Activated CD8-positive, alpha-beta memory T cell treated with anti-CD3 and anti-CD28 coated beads, Interleukin-2, amount 50 U/mL, for 48 hours (primary cell): ENCODE measurements at places on chromosomes 7 and 10.

DNA sequence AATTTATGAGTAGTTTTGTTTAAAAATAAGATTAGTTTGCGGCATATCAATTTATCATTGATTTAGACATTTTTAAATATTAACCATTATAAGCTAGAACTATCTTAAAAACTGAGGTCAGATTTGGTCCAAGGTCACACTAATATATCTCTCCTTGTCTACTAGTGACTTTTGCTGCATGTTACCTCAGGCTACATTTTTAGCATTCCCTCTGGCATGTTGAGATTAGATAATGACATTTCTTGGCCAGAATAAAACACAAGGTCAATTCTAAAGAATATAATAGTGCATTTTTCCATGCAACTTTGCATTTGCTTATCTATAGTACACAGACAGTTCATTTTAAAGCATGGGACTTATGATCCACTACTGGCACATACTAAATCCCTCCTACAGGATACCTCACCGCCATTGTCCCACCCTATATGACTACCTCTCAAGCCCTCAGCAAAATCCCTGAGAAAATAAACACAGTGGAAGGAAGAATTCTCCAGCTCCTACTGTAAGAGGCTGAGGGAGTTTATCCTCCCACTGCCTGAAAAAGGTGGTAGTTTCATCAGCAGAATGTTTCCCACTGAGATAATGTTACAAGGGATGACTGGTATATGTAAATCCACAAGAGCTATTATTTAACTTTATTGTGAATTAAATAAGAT lies 816.4 kb downstream of the GRM8 start:
- no peak for DNase-seq

DNA sequence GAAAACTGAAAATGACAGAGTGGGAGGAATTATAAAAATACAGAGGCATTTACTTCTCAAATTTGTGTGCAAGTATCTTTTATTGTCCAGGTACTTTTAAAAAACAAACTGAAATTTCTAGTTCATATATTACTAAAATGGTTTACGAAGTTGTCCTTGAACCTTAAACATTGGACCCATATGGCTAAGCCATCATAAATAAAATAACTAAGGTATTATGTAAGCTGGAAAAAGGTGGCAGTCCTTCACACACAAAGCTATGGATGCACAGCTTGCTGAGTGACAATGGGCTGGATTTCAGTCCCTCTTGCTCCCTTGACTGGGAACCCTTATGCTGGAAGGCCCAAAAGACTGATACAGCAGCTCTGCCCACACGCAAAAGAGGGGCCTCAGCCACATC lies 66.1 kb downstream of the COBL start:
- no peak for DNase-seq

DNA sequence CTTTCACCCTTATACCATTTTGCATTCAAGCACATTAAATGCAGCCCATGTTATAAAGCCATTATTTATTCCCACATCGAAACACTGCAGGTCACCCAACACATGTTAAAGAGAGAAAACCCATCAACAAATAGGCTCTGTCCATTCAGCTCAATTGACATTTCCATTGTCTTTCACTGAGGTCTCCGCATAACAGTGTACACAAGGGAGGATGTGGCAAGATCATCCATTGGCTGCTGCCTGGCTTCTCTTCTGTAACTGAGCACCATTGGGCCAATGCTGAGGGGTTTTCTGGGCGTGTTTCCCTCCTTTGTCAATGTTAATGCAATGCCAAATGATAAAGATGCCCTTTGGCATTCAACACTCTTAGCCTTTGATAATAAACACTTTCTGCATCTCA lies 278.1 kb upstream of the SP4 start:
- no peak for DNase-seq

- no peak for DNase-seq
Observed at GRCh38 chr7:135231686-135232085, 2.0 kb upstream of the STRA8 start.

DNA sequence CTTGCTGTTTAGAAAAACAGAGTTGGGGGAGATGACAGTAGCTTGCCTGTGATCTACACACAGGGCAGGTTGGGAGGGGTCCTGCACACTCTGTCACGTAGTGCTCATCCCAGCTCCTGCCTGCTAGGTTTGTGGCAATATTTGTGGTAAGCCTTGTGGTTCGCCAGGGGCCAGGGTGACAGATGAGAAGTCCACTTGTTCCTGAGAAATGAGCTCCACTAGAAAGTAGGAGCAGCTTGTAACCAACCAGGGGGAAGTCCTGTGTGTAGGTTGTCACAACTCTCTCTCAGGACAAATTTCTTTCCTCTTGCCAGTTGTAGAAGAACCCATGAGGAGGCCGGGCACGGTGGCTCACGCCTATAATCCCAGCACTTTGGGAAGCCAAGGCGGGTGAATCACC lies 147.0 kb downstream of the TCF7L2 start:
- DNase-seq, result no peak

GRCh38 chr7:113094517-113095249 lies 8.1 kb upstream of the GPR85 start:
- DNase-seq, result no peak

DNA sequence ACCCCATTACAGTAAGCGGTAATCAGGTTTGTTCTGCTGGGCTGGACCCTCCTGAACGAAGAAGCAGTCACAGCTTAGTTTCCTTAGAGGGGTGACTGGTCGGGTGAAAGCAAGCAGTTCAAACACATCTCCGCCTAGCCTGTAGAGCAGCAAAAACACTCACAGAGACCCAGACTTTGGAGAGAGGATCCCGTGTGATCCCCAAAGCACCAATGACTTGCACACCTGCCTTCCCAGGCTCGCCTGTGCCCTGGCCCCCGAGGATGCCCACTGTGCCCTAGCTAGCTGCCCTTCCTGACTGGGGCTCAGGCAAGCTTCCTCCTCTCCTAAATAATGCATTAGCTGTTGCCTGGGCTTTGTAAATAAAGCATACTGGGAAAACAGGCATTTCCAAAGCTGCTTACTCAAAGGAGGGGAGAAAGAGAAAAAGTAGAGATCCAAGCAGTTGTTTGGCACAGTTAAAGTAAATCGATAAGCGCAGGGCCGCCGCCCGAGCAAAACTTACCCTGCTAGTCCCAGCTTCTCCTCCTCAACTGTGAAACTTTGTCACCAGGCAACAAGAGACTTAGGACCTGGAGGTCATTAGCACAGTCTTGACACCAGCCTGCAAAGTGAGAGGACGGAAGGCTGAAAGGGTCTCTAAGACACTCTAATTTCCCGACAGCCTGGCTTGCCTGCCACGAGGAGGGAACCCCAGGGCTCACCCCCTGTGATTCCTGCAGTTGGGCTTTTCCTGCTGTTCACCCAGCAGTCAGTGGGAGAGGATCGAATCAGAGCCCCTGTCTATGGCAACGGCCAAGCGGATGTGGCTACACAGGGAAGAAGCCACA lies 4.8 kb downstream of the LRRC18 start:
- peak; percentile 23 for DNase-seq

- DNase-seq, result no peak
Observed at GRCh38 chr10:1174022-1174421, 117.8 kb downstream of the WDR37 start.

DNA sequence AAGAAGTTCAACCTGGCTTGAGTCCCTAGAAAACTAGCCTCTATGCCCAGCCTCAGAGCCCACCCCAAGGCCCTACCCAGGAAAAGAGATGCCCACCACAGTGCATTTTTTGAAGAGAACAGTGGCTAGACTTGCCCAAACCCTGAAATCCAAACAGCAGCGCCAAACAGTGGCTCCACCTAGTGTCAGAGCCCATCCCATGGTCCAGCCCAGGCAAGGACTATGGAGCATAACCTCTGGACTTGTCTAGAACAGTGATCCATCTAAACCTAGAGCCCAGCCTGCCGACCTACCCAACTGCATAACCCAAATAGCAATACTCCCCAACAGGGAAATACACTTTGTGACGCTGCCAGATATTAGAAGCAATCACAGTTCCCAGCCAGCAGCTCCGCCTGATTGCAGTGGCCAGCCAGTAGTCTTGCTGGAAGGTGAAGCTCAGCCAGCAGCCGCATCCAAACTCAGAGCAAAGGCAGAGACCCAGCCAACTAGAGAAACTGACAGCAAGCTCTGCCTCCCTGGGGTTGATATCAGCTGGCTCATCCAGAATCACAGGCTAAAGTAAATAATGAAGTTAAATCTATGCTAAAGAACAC lies 44.5 kb downstream of the HBP1 start:
- no peak for DNase-seq

GRCh38 chr7:129778770-129779601 lies 167.5 kb downstream of the NRF1 start:
- DNase-seq, result no peak

DNA sequence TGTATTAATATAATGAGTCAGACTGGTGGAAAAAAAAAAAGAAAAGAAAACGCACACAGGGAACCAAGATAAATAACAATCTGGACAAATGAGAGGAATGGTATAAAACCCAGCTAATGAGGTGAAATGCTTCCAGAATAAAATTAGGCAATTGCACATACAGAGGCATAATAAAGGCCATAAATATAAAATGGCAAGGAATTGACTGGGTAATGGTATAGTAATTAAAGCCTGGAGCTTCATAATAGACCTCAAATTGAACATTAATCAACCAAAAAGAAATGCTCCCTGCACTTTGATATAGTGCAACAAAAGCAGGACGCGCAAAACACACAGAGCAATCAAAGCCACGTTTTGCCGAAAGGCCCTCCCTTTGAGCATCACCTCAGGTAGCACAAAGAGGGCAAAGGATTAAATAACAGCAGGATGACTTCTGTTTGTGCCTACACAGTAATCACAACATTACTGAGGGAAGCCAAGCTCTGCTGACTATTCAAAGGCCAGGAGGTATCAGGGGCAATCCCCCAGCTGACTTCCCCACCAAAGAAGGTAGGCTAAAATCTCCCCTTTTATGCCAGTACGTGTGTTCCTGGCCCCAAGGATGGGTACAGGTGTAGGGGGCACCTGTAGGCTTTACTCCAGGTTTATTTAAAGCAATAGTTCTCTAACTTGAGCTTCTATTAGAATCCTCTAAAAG lies 343.7 kb downstream of the ELMO1 start:
- DNase-seq, result no peak

- DNase-seq, result no peak
Observed at GRCh38 chr7:34312624-34313023, 345.4 kb upstream of the NPSR1 start.

DNA sequence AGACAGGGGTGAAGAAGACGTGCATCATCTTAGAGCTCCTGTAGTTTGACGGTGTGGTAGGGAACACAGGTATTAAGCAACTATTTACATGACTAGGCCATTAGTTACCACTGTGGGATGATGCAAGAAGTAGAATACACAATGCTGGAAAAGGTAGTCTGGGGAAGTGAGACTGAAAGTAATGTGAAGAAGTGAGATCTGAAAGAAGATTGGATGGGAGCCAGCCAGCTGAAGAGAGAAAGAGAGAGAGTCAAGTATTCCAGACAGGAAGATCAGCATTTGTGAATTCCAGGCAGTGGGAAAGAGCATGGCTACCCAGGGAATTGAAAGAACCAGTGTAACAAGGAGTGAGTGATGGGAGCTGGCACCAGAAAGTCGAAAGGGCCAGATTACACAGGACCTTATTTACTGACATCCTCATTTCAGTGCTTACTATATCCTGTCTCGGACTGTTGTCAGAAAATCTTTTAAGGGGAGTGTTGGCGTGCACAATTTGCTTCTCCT lies 4.0 kb upstream of the CFAP58 start:
- no peak for DNase-seq

- DNase-seq, result no peak
Observed at GRCh38 chr10:11511321-11511720, 100.1 kb downstream of the USP6NL start.

GRCh38 chr7:140122965-140123364 lies 53.8 kb downstream of the KDM7A start:
- no peak for DNase-seq

- no peak for DNase-seq
Observed at GRCh38 chr7:18144166-18144565, 116.5 kb upstream of the PRPS1L1 start.

GRCh38 chr10:79579361-79579760 lies 19.2 kb upstream of the SFTPA2 start:
- DNase-seq, result no peak

DNA sequence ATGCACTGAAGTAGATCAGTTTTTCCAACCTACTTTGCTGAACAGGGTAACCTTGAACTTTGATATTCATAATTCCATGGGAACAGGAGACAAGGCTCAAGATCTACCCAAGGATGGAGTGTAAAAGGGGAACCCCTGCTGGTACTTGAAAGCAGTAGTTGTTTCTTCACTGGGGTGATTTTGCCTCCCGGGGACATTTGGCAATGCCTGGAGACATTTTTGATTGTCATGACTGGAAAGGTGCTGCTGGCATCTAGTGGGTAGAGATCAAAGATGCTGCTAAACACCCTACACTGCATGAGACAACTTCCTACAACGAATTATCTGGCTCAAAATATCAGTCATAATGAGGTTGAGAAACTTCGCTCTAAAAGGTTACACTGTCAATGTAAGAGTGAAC lies 214.8 kb upstream of the CTBP2 start:
- DNase-seq, result no peak

- DNase-seq, result no peak
Observed at GRCh38 chr7:112362053-112362650, 88.1 kb upstream of the IFRD1 start.

DNA sequence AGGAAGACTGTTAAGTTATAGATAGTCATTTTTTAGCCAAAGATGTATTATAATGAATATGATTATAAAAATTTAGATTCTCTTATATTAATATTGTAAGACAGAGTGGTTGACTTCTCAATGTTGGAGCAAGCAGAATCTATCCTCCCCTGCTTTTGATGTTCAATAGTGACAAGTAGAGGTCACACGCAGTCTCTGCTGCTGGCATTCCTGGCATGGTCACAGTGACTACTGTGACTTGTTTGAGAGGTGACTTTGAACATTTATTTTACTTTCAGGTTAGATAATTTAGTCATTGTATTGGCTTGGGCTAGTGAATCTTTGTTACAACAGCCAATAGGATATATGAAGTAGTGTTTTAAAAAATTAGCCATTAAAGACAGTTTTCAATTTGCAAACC lies 13.7 kb upstream of the CD36 start:
- DNase-seq, result no peak

DNA sequence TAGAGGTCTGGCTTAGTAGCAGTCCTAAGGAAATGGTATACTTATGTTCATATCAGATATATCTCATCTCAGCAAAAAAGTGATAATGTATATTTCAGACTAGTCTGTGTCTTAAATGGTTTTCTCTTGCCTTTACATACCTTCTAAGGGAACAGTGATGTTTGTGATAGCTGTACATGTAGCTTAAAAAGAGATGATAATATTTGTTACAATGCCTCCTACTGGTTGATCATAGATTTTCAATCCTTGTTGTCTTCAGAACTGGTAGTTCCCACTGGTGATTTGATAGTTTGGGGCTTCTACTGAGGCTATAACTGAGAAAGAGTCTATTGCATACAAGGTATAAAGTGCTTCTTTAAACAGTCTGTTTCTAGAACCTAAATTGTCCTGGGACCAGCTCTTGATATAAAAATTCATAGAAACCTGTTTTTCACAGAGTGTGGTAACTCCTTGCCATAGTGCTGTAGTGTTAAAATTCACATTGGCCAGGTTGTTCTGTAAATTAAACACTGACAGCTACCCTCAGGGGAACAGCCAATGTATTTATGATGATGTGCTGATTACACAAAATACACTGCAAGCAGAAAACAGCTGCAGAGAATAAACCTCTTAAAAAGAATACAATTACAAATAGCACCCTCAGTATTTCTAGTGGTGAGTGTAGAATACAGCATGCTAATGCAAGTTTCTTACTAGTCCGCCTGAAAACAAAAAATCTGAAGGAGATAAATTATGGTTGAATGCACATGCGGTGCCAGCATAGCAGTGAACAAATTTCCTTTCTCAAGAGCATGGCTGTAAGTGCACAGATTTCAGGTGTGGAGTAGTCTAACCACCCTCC lies 90.3 kb downstream of the BTRC start:
- DNase-seq, result no peak

- DNase-seq, result no peak
Observed at GRCh38 chr7:47375121-47375938, 206.6 kb downstream of the TNS3 start.
